Frontal cortex (tissue), 4 donors: ENCODE measurements at places on chromosomes 6 and 20.

DNA sequence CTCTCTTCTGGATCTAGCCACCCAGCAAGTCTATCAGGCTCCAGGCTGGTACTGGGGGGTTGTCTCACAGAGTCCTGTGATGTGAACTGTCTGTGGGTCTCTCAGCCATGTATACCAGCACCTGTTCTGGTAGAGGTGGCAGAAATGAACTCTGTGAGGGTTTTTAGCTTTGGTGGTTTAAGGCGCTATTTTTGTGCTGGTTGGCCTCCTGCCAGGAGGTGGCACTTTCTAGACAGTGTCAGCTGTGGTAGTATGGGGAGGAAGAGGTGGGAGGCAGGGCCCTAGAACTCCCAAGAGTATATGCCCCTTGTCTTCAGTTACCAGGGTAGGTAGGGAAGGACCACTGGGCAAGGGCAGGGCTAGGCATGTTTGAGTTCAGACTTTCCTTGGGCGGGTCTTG is 75.8 kb downstream of the SNAP91 start:
- DNase-seq, result no peak

DNA sequence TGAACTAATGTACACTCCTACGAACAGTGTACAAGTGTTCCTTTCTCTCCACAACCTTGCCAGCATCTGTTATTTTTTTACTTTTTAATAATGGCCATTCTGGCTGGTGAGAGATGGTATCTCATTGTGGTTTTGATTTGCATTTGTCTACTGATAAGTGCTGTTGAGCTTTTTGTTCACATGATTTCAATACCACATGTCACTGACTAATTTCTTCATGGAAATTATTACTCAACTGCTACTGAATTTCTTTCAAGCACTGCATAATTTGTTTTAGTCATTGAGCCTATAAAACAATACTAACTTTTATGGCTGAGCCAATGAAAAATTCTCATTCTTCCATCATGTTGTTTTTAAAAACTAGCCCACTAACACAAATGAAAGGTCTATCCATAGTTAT is 115.4 kb downstream of the FRK start:
- DNase-seq, result no peak

DNA sequence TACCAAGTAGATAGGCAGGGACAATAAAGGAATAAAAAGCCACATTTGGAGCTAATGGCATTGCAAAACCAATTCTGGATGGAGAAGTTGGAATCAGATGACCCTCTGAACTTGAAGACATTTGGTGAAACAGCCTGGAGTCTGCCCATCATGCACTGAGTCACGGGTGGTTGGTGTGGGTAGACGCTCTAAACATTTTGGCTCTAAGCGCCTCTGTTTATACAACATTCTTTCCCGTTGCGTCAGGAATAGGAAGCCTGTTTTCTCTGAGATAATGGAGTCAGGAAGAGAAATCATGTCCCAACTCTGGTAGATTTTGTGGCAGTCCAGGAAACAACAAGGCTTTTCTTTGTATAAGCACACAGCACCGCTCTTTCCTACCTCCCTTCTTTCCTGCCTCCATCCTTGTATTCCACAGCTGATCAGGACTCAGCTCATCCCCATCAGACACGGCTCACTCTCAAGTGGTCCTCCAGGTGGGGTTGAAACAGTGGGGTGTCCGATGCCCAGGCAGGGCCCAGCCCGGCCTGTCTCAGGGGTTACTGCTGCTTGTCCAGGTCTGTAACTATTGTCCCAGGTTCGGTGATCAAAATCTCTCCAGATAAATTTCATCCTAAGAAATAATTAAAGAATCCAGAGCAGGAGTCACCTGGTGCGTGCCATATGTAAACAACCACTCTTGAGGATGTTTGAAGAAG is 12.1 kb upstream of the RAMACL start:
- DNase-seq, result no peak

DNA sequence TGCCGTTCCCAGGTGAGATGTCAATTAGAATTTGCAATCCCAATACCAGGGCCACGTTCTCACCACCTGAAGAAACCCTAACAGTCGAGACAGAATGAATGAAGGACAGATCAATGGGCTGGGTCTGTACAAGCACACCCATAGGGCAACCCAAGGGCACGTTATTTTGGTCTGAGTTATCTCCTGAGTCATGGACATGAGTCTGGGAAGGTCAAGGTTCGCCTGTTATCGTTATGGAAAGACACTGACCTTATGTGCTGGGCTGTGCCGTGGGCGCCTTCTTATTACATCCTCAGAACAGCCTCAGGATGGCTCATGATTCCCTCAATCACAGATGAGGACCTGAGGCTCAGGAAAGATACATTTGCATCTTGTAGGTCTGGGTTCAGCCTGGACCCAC is 175.0 kb upstream of the SULF2 start:
- no peak for DNase-seq

DNA sequence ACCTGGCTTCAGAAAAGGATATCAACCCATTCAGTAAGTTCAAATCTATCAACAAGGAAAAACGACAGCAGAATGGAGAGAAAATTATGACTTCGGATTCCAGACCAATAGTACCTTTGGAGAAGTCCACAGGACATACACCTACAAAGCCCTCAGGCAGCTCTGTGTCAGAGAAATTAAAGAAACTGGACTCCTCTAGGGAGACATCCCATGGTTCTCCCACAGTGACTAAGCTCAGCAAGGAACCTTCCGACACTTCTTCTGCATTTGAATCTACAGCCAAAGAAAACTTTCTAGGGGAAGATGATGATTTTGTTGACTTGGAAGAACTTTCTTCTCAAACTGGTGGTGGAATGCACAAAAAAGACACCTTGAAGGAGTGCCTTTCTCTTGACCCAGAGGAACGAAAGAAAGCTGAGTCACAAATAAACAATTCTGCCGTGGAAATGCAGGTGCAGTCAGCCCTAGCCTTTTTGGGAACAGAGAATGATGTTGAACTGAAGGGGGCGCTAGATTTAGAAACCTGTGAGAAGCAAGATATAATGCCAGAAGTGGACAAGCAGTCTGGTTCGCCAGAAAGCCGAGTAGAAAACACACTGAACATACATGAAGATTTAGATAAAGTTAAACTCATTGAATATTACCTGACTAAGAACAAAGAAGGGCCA is 67.4 kb upstream of the HINT3 start:
- no peak for DNase-seq

- DNase-seq, result no peak
Observed at GRCh38 chr6:52640916-52641315, 30.0 kb upstream of the TMEM14A start.

- DNase-seq, result no peak
Observed at GRCh38 chr6:14065350-14065749, 52.2 kb upstream of the CD83 start.

DNA sequence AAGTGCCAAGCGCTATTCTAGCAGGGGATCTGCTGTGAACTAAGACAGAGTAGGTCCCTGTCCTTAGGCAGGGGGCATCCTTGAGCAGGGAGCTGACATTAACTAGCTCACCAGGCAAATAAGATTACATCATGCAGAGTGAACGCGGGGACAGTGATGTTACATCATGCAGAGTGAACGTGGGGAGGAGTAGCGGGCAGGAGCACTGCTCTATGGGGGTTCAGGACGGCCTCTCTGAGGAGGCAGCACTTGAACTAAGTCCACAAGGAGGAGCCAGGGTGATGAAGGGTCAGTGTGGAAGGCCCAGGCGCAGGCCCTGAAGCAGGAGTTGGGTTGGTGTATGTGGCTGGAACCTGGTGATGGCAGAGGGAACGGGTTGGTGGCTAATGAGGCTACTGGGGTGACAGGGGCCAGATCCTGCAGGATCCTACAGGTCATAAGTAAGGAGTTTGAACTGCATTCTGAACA is 38.7 kb downstream of the KAT14 start:
- DNase-seq, result no peak
